CD8-positive, alpha-beta memory T cell (primary cell): ENCODE measurements at places on chromosomes 4 and X. TPM values are rescaled to one million over a fixed set of nuclear protein-coding genes. Genes with fewer than 3 reads are reported as not detected.

ABCG2 gene
- total RNA-seq = 0.89 TPM

DNA sequence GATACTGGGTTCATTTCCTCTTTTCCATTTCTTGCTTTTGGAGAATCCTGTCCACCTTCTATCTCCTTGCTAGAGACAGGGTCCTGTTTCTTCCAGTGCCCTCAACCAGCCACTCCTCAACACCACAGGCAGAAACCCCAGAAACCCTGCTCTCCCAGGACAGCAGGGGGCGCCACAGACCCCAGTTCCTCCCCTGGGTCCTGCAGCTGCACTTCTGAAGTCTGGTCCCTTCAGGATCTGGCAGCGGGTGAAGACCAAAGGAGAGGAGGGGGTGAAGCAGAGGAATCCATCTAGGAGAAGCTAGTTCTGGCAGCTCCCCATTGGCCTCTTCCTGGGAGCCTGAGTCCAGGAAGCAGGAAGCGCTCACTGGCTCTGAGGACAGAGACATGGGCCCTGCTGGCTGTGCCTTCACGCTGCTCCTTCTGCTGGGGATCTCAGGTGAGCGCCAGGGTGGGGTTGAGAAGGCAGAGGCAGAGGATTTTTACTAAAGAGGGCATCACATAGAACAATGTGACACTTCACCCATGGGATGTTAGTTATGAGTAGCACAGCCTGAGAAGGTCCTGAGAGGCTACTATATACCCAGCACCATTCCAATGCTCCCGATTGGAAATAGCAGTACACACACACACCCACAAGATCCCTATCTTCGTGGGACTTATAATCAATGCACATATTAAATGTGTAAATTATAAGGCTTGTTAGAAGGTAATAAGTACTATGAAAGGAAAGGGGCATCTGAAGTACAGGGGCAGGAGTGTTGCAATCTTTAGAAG, at the start of gene PRSS48:
TSS of gene PRSS48 (plus strand) at position 375 of the 776 bp plus-strand sequence. CDS start at position 387, 12 bp downstream.
- H3K27ac ChIP-seq = no peak within 1 kb of the TSS
- no peaks in the 10 kb centered on the region for H3K4me1 ChIP-seq
- H3K27me3 ChIP-seq = no peaks in the 10 kb centered on the region
- no peak within 1 kb of the TSS for H3K4me3 ChIP-seq

DNA sequence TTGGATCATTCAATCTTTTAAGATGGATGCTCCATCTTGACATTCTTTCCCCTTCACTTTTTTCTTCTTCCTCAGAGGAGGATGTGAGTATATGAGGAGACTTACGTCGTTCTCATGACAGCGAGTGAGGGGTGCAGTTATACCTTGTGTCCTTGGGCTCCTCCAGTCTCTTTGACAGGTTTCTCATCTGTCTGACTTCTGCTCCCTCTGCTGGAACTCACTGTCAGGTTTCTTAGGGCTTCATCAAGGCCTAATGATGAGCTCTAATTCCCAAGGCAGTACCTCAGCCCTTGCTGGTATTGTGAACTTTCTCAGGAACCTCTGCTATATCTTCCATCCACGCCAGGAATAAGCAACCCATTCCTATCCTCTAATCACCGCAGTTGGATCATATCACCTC, 237.8 kb upstream of the ADGRL3 start:
- no peaks in the 10 kb centered on the region for H3K36me3 ChIP-seq
- H3K27ac ChIP-seq = no peak overlapping the region
- H3K4me3 ChIP-seq = no peak overlapping the region

DNA sequence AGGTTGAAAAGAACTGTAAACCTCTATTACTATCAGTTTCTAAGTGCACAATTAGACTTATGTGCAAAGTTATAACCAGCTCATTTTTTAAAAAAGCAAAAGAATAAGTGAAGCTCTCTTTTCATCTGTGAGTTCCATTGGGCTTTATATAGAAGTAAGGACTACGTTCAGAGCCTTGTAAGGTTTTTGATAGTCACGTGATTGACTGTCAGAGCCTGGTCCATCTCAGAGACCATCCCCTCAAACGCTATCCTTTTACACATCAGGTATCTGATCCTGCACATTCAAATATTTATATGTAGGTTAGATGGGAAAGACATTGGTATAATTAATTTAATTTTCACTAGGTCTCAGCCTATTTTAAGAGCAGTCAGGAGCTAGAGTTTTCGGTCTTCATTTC, 279.3 kb downstream of the INPP4B start:
- peak overlapping the region; percentile 57 for H3K4me3 ChIP-seq
- H3K27me3 ChIP-seq = no peaks in the 10 kb centered on the region
- no peaks in the 10 kb centered on the region for H3K36me3 ChIP-seq

DNA sequence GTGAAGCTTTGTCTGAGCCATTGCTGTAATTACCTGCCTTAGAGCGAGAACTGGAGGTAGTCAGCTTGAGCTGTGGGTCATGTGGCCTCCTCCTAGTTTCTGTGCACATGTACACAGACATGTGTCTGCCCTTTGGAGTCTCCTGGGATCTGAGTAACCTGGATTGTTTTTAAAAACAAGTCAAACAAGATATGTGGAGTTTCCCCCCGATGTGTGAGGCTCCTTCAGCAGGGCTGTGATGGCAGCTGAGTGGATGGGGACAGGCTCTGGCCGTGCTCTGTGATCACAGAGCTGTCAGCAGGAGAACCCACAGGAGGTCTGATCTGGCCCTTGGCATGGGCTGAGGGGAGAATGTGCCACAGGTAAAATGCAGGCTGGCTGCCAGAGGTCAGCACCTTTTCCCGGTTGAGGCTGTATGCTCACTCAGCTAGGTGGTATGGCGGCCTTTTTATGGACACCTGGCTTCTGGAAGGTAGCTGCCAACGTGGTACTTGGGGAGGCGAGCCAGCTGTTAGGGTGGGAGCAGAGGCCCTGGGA, 38.4 kb downstream of the NOP14 start:
- no peak overlapping the region for H3K27ac ChIP-seq
- H3K4me3 ChIP-seq = no peak overlapping the region
- H3K27me3 ChIP-seq = no peaks in the 10 kb centered on the region
- DNase-seq = no peak
- H3K36me3 ChIP-seq = peaks cover 36% of the 10 kb centered on the region

TMPRSS11B gene
- not detected for total RNA-seq
